ENCODE measurements at places on chromosomes 16 and 17. TPM values are rescaled to one million over a fixed set of nuclear protein-coding genes. Genes with fewer than 3 reads are reported as not detected.

The DPEP3 gene
- total RNA-seq: not detected

The WDR81 gene
- total RNA-seq: 33.6 TPM

The DHRS7C gene
- not detected for total RNA-seq

The NPIPA8 gene
- not detected for total RNA-seq

The TUBB3 gene
- total RNA-seq: 596 TPM

The CTRB1 gene
- not detected for total RNA-seq

The ACSM2A gene
- not detected for total RNA-seq

The FBXW10 gene
- 0.12 TPM for total RNA-seq
